NCI-H774 (cell line): ENCODE measurements at places on chromosomes 13 and 19.
A peak's percentile ranks its signal among the peaks of the same experiment; 100 is the strongest.

DNA sequence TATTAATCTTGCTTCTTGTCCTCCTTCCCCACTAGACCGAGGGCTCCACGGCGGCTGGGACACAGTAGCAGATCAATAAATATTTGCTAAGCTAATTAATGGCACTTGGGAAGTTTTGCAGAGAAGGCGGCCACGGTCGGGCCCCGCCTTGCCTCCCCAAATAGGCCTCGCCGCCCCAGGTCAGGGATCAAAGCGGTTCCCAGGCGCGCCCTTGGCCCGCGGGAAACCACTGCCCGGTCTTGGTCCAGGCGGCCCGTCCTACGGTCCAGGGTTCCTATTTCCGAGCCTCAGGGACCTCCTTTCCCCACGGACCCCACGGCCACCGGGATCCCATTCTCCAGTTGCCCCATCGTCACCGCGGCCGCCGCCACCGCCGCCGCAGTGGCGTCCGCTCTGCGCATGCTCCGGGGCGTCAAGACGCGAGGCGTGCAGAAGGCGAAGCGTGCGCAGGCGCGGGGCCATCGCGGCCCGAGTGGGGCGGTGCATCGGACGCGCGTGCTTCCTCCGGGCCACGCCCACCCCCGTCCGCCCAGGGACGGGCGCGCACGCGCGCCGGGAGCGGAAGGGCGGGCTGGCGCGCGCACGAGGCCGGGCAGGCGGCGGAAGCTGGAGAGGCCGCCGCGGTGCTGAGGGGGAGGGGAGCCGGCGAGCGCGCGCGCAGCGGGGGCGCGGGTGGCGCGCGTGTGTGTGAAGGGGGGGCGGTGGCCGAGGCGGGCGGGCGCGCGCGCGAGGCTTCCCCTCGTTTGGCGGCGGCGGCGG lies at the start of gene SMARCA4:
Gene SMARCA4 (plus strand): TSS at position 717 of the 759 bp plus-strand sequence. CDS start 23,122 bp downstream, outside the sequence.
- peak; percentile 97 for DNase-seq

DNA sequence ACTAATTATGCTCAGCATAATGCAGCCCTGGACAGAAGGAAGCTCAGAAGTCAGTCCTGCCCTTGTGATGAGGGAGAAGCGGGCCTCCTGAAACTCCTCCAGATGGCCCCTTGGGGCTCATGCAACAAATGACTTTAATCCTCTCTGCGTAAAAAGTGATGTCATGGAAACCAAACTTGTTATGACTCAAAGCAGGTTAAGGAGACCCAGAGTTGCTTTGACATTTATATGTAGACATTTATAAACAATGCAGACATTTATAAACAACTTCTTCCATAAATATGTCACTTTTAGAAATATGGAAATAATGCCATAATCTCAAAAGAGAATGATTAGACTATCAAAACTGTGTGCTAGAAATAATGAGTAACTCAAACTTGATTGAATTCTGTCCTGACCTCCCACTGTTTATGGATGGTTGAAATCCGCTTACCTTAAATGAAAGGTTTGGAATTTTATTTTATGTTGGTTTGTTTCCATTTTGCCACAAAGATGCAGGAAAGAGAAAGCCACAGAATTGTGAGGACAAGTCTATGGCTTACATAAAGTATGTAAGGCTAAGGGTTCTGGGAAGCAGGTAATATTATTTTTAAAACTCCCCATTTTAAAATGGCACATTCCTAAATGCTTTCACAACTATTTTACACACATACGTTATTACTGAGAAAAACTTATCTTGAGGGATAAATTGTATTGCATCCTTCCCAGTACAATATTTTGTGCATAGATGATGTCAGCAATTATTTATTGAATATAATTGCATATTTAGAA lies 73.7 kb downstream of the CYSLTR2 start:
- DNase-seq, result no peak

DNA sequence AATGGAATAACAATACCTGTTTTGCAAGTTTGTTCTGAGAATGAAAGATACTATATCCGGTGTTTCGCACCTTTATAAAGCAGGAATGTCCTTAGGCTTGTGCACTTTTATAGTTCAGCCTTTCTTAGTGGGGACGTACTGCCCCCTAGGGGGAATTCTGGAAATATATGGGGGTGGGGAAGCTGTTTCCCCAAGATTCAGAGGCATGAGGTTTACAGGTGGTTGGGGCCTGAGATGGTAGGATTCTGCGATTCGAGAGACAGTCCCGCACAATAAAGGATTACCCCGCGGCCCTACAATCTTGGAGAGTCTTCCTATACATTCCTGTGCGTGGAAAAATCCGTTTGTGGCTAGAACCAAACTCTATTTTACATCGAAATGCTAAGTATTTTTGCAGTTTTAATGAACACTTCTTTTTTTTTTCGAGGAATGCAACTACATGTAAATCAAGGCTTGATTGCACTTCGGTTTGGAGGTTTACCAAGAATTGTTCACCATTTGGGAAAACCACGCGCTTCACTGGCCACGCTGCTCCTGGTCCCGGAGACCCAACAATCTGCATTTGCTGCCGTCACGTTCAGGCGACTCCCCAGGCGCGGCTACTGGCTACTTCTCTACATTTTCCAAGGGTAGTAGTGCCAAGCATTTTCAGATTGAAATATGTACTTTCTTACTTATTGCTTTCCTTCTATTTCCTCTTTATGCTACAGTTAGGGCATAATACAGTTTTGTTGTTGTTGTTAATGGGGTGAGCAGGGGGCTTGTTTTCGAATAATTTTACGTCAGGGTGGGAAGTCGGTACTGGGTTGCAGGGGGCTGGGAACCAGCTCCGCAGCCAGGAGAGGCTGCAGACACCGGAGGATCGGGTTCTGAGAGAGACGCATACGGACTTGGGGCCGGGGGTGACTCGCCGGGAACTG lies 830 bp downstream of the NEK5 start:
- DNase-seq, result peak; percentile 24

GRCh38 chr19:56619121-56619520 lies 23.8 kb upstream of the SMIM17 start:
- no peak for DNase-seq

DNA sequence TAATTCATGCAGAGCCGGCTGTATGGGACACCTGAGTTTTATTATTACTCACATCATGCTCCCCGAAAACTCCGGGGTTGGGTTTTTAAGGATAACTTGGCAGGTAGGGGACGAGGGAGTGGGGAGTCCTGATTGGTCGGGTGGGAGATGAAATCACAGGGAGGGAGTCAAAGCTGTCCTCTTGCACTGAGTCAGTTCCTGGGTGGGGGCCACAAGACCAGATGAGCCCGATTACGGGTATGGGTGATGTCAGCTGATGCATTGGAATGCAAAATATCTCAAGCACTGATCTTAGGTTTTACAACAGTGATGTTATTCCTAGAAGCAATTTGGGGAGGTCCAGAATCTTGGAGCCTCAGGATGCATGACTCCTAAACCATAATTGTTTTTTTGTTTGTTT lies 18.6 kb upstream of the COG3 start:
- no peak for DNase-seq

GRCh38 chr19:32318884-32319520 lies 26.4 kb upstream of the ZNF507 start:
- DNase-seq, result no peak

- no peak for DNase-seq
Measured at GRCh38 chr19:21028969-21029268, 8.5 kb downstream of the ZNF430 start.

- DNase-seq, result no peak
Measured at GRCh38 chr19:15730538-15730937, 2.7 kb downstream of the OR10H2 start.

GRCh38 chr13:46134494-46134893 lies 29.7 kb upstream of the CPB2 start:
- DNase-seq, result no peak

DNA sequence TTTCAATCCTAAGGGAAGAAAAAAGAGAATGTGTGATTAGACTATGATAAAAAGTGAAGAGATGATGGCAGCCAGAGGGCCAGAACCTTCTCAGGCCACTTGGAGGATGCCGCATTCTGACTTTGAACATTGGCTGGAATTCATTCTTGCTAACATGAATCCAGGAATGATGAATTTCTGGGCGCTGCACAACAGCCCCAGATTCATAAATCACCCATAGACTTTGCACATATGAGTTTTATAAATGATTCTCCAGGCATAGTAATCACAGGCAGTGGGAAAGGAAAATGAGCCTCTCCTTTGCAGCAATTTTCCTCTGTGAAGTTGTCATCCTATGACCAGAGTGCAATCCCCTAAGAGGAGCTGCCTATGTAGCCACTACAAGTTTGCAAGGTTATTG lies 555.4 kb downstream of the KCTD12 start:
- DNase-seq, result no peak

GRCh38 chr13:76904507-76904906 lies 18.3 kb upstream of the KCTD12 start:
- DNase-seq, result no peak

- peak; percentile 2 for DNase-seq
Measured at GRCh38 chr13:19864746-19865309, 1.4 kb upstream of the ZMYM5 start.

- DNase-seq, result no peak
Measured at GRCh38 chr19:51227326-51227725, 2.4 kb downstream of the CD33 start.

DNA sequence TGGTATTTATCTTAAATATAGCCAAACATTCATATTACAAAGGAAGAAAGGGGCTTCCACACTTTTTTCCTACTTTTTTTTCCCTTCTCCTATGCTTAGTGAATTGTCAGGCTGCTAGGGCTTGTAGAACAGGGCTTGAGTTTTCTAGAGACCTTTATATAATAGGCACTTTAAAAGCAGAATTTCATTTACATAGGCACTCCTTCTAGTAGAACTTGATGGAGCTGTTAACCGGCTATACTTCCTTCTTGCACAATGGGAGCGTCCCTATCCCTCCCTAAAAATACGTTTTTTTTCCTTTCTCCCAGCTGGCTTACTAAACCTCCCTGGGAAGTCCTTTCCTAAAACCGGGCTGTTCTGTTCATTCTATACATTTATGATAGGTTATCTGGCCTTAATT lies 1.1 kb downstream of the TRIM13 start:
- no peak for DNase-seq

GRCh38 chr19:30153326-30154210 lies 211.5 kb downstream of the URI1 start:
- no peak for DNase-seq

- no peak for DNase-seq
Measured at GRCh38 chr13:80527400-80527799, 186.5 kb upstream of the SPRY2 start.

DNA sequence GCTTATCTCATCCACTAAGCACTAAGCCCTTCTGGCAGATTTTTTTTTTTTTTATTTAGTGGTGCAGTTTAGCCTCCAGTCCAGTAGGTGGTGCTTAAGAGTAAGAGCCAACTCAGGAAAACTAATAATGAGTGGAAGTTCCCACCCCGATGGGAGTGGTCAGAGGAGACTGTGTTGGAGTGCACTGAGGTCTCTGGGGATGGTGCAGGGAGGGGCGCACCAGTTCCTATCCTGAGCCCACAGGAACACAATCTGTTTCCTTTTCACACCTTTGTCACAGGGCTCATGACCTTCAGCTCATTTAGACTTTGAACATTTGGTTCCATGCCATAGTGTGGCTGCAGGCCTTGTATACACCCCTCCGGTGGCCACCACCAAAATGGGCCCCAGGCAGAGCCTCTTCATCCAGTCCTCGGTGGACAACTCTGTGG lies 367.4 kb downstream of the SPRY2 start:
- no peak for DNase-seq

- DNase-seq, result no peak
Measured at GRCh38 chr13:98998831-98999638, 21.2 kb upstream of the DOCK9 start.

- DNase-seq, result no peak
Measured at GRCh38 chr13:20239748-20240147, 7.6 kb upstream of the GJB6 start.

DNA sequence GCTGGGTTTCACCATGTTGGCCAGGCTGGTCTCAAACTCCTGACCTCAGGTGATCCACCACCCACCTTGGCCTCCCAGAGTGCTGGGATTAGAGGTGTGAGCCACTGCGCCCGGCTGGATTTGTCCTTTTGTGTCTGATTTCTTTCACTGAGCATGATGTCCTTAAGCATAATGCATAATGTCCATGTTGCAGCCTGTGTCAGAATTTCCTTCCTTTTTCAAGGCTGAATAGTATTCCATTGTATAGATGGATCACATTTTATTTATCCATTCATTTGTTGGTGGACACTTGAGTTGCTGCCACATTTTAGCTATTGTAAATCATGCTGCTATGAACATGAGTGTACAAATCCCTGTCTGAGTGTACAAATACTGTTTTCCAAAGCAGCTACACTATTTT lies 25.5 kb downstream of the RFX2 start:
- no peak for DNase-seq

GRCh38 chr19:44692379-44692721 lies 6.6 kb upstream of the CEACAM16 start:
- no peak for DNase-seq

- DNase-seq, result no peak
Measured at GRCh38 chr19:2503521-2504109, 27.7 kb downstream of the GADD45B start.

DNA sequence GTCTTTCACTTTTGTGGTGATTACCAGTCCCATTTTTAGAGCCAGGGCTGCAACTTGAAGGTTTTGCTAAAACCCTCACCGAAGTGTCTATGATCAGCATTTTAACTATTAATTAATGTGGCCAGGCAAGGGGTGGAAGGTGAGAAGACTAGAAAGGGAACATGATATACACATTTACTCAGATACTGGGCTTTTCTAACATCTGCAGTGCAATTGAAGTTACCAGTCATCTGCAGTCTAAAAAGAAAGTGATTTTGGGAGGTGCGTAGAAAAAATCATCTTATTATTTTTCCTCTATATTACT lies 481 bp downstream of the ALOX5AP start:
- DNase-seq, result no peak

GRCh38 chr13:51269039-51269438 lies 46.8 kb downstream of the FAM124A start:
- DNase-seq, result no peak

DNA sequence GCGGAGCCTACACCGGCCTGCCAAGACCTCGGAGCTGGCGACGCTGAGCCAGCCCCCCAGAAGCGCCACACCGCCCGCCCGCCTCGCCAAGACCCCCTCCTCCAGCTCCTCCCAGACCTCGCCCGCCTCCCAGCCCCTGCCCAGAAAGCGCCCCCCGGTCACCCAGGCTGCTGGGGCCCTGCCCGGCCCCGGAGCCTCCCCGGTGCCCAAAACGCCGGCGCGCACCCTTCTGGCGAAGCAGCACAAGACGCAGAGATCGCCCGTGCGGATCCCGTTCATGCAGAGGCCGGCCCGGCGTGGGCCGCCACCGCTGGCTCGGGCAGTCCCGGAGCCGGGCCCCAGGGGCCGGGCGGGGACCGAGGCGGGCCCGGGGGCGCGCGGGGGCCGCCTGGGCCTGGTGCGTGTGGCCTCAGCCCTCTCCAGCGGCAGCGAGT lies 10.2 kb downstream of the C19orf25 start:
- no peak for DNase-seq

GRCh38 chr19:48714759-48715675 lies 4.5 kb downstream of the MAMSTR start:
- DNase-seq, result no peak

GRCh38 chr19:30076751-30077670 lies 135.0 kb downstream of the URI1 start:
- no peak for DNase-seq

- no peak for DNase-seq
Measured at GRCh38 chr13:112710855-112711527, 21.2 kb downstream of the ATP11A start.
